ENCODE measurements at places on chromosomes 5 and 9.
A peak's percentile ranks its signal among the peaks of the same experiment; 100 is the strongest.

DNA sequence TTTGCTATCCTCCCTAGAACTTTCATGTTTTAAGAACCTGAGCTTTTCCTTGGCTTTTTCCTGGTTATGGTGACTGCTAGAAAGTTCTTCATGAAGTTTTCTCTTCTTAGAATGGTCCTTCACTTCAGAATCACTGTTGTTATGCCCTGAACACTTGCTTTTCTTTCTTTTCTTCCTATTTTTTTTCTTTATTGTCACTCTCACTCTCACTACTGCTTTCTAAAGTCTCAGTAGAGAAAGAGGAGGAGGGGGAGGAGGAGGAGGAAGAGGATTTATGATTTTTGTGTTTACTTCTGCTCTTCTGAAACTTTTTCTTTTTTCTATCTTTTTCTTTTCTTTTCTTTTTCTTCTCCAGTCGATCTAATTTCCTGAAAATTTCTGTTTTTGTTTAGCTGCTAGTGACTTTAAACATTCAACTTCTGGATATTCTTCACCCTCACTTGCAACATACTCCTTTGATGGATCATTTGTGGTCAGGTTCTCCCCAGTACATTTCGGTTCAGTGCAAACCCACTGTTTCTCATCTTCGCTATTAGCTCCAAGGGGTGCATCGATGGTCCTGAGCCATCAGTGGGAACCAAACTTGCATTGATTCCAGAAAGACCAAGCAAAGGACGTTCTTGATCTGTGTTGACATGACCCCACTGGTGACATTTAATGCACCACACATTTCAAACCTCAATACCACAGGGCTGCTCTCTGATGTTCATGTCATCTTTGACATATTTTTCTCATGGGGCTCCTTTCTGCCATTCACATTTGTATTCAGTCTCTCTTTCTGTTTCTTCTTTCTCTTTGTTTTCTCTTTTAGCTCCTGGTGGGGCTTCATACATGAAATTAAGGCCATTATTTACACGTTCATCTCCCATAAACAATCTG lies 81.6 kb upstream of the HAND1 start:
- no peak for DNase-seq

DNA sequence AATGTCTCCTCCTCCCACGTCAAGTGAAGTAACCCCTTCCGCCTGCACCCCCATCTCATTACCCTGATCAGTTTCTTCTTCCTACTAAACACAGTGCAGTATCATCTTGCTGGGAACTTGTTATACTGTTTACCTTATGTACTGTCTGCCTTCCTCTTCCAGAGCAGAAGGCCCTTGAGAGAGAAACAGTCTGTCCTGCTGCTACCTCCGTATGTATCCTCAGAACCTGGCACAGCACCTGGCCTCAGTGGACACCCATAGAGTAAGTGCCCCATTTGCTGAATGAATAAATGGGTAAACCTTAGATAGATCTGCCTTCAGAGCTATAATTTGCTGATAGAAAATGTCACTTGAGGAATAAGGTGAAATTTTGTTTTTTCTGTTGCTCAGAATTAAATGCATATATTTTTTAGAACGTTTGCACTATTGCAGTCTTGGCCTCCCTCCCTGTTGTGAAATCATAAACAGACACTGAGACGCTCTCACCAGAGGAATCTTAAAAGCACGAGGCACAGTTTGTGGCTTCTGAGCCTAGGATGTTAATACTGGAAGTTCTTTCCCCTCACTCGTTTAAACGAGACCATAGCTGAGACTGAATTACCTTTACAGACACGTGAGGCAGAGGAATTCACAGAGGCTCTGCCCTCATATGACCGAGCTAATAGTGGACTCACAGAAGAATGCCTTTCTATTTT lies 223.1 kb upstream of the DAP start:
- DNase-seq: no peak

GRCh38 chr9:2602704-2603116 lies 18.9 kb upstream of the VLDLR start:
- no peak for DNase-seq

DNA sequence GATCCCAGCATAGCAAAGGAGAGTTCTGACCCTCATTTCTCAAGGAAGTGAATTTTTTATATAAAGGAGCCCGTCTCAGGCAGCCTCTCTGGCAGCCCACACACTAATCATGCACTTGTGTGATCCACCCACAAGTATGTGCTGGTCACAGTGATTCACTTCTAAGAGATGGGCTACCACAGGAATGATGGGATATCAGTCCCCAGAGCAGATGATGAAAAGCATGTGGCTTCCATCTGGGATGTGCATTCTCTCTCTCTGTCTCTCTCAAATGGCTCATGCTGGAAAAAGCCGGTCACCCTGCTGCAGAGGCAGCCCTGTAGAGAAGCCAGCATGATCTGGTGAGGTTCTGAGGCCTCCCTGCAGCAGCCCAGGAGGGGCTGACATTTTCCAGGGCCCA lies 74.2 kb upstream of the ADCY2 start:
- no peak for DNase-seq

GRCh38 chr5:127943061-127943371 lies 140.6 kb upstream of the SLC12A2 start:
- no peak for DNase-seq

- DNase-seq: peak; percentile 34
Observed at GRCh38 chr5:81751836-81752643, 1.1 kb upstream of the SSBP2 start.

DNA sequence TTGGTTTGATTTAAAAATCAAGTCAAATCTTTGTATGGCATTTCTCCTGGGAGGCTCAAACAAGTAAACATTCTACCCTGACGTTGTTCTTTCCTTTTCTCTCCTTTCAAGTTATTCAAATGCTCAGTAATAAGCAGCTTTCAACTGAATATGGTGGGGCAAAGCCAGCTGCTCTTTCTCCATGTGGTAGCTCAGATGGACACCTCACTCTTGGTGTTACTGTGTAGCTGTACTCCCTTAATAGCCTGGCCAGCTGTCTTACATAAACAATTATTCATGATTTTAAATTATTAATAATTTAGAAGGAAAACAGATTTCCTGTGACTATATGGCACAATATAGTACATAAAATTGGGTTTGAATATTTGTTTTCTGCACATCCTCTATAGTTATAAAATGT lies 165.2 kb downstream of the PDE4D start:
- no peak for DNase-seq

DNA sequence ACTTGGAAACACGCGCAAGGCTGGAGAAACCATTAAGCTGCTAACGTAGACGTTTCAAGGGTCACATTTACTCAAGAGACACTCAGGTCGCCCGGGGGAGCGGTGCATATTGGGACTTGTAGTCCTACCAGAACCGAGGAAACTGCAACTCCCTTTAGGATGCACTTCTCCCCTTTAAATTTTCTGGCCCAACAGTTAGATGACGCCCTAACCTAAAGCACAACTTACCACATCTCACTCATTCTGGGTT lies 384 bp upstream of the DMXL1 start:
- no peak for DNase-seq

DNA sequence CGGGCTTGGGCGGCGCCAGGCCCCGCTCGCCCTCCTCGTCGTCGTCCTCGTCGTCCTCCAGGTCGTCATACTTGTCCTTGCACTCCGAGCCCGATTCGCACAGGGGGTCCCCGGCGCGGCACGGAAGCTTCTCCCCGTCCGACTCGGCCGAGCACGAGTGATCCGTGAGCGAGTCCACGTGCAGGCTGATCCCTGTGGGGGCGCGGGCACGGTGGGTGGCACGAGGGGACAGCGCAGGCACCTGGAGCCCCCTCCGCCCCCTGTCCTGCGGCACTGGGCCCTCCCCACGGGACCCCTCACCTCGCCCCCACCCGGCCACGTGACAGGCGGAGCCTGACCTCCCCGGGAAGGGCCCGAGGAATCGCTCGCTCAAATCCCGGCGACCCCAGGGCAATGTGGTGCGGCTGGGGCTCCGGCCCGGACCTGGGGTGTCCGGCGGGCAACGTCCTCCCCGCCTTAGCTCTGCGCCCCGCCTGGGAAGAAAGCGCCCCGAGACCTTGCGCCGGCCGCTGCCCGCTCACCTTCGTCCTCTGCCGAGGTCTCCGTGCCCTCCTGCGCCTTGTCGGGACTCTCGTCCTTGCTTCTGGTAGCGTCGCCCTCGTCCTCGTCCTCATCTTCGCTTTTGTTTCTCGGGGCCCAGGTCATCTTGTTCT lies 2.5 kb downstream of the IRX2 start:
- DNase-seq: peak; percentile 13

DNA sequence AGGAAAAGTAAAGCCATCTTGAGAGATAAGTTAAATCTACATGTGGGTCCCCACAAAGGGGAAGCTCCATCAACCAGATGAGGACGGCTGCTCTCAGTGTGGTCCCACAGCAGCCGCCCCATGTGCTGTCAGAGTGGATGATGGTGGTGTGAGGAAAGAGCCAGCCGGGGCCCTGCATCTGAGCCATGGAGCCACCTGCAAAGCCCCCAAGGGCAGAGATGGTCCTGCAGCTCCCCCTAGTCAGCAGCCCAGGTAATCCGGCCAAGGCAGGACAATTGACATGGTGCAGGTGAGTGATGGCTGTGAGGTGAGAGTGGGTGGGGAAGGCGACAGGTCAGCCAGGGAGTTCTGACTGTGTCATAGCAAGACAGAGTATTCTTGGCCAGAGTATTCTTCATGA lies 458.8 kb downstream of the ICE1 start:
- DNase-seq: peak; percentile 86

DNA sequence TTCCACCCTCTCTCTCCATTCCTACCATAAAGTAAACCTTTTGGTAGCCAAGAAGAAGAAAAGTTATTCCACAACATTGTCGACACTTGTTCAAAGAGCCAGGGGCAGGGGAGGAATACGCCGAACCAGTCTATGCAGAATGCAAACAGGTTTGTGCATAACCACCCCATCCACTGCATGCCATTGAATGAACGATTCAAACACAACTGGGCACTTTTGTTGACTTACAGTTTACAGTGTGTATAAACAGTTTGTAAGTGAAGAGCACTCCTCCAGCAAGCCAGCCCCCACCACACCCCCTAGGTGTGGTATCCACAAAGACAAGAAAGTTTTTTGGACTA lies 6.8 kb upstream of the S1PR3 start:
- no peak for DNase-seq

GRCh38 chr9:121266906-121267650 lies 884 bp upstream of the GSN start:
- DNase-seq: no peak

DNA sequence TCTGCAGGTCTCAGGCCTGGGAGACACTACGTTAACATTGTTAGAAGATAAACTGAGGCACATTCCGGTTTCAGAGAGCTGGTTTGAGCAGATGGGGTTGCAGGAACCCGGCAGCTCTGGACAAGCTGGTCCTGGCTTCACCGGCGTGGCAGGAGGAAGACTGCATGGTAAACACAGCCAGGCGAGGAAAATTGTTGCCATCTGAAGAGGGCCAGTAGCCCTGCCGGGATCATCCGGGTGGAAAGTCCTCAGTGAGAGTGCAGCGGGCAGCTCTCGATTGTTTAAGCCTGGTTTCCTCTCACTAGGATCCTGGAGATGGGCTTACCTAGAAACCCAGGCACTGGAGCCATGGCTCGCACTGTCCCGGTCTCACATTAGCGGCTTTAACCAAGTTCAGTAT lies 226.9 kb downstream of the IRX2 start:
- no peak for DNase-seq

GRCh38 chr5:115461506-115462290 lies 82.9 kb downstream of the FEM1C start:
- DNase-seq: no peak

- DNase-seq: peak; percentile 20
Observed at GRCh38 chr5:108579236-108579635, 168.5 kb upstream of the FER start.

- DNase-seq: no peak
Observed at GRCh38 chr9:36993933-36994764, 39.9 kb downstream of the PAX5 start.

DNA sequence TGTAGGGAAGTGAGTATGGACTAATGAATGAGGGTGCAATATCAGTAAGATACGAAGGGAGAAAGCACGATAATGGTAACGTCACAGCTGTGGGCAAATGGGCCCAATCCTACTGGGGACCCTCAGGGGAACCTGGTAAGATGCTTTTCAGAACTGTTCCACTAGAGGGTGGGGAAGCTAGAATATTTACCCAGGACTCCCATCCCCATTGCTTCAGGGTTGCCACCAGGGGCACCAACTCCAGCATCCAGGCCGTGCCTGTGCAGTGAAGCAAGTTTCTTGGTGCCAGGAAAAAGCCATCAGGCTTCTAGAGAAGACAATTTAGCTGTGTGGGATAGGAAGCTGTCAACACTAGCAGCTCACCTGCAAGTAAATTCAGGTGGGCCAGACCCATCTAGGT lies 409.3 kb downstream of the AGTPBP1 start:
- DNase-seq: no peak

DNA sequence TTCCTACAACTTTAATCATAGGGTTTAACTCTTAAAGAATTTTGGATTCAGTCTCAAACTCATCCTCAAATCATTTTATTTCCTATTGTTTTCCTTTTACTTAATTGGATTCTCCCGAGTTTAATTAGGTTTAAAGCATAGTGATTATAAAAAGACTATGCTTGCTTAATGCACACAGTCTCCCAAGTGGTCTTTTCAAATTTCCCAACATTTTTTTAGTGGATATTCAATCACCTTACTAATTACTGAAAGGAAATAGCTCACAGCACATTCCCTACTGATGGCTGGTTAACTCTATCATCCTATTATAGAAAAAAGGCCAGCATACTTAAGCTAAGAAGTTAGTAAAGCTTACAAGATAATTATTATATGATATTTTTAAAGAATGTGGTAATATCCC lies 170.6 kb downstream of the PRDM9 start:
- no peak for DNase-seq

DNA sequence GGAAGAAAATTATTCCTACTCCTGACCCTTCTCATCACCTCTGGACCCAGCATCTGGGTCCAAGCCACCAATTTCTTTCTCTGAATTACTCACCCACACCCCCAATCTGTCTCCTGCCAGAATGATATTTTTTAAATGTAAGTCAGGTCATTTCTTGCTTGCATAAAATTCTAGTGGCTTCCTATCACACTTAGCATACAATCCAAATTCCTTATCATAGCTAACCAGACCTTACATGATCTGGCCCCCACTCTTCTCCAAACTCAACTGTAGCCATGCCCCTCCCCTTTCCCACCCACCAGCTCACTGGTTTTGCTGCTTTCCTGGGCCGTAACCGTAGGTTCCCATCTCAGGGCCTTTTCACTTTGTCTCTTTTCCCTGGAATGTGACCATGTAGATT lies 15.2 kb downstream of the HTR4 start:
- no peak for DNase-seq

- DNase-seq: no peak
Observed at GRCh38 chr9:77856615-77857014, 175.0 kb downstream of the GNAQ start.

GRCh38 chr5:14171046-14171445 lies 27.9 kb downstream of the TRIO start:
- DNase-seq: no peak

GRCh38 chr5:35857606-35858205 lies 1.0 kb downstream of the IL7R start:
- no peak for DNase-seq

DNA sequence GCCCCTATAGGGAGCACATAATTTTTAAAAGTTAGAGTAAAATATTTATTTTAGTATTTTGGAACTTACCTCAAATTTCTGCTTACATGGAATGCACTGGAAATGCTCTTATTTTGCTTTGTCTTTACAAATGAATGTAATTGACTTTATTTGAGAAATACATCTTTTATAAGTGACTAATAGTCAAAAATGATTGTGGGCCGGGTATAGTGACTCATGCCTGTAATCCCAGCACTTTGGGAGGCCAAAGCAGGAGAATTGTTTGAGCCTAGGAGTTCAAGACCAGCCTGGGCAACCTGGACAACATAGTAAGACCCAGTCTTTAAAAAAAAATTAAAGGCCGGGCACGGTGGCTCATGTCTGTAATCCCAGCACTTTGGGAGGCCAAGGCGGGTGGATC lies 5.8 kb downstream of the HMGCR start:
- DNase-seq: no peak

GRCh38 chr9:94896512-94896911 lies 170.0 kb downstream of the AOPEP start:
- DNase-seq: no peak
